Urothelium cell line (cell line): ENCODE measurements at places on chromosomes 4 and X.

- no peak for DNase-seq
Measured at GRCh38 chrX:22699581-22700091, 300.1 kb upstream of the DDX53 start.

GRCh38 chr4:7244751-7245320, 52.5 kb downstream of the SORCS2 start:
- DNase-seq = no peak

GRCh38 chrX:137424679-137425078, 141.2 kb upstream of the ZIC3 start:
- no peak for DNase-seq

DNA sequence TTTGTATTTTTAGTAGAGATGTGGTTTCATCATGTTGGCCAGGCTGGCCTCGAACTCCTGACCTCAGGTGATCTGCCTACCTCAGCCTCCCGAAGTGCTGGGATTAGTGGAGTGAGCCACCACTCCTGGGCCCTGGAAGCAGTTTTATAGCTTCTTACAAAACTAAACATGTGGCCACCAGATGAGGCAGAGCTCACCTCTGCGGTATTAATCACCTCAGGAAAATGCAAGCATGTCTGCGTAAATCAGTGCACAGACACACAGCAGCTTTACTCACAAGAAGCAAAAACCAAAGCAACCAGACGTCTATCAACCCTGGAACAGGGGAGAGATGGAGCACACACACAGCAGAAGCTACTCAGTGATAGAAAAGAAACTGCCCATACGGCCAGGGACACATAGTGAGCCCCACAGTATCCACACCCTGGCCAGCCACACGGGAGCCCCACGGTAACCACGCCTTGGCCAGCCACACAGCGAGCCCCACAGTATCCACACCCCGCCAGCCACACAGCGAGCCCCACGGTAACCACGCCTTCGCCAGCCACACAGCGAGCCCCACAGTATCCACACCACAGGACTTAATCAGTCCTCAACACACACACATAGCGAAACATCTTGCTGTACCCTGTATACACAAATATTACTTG, 30.2 kb downstream of the PPP2R3B start:
- no peak for DNase-seq

DNA sequence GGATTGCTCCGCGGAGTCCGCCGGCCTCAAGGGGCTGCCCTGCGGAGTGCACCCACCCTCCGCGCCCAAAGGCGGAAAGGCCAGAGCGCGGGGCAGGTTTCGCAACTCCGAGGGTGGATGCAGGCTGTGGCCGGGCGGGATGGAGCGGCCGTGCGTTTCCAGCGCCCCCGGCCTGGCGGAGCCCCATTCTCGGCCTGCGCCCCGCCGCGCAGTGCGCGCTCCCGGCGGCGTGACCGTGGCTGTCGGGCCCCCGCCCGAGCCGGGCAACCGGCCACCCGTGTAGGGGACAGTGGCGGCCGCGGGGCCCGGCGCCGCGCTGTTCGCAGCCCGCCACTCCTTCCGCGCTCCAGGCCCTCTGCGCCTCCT, 331 bp downstream of the SETD7 start:
- DNase-seq = peak; percentile 24

DNA sequence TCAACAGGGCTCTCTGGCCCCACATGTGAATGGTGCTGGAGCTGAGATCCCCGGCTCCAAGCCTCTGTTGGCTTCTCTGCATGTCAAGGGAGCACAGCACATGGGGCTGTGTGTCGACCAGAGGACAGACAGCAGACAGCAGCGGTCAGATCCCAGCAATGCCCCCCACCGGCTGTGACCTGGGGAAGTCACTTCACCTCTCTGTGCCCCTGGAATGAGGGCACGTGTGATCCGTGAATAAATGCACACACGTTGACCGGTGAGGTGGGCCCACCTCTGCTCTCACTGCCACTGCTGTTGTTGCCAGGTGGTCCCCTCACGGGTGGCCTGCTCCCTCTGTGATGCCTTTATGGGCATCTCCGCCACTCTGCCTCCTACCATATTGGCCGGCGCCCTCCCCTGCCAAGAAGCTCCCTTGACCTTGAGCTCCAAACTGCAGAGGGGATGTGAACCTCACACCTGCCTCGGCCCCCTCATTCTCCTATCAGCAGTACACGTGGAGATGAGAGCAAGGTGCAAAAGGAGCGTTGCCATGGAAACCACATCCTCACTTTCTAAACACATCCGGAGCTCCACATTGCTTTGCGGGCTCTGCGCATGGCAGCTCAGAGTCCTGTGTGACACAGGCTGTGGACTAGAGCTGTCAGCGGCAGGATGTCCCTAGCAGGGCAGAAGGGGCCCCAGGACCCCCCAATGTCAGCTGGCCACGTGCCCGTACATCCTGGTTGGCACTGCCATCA, 75.4 kb downstream of the ABLIM2 start:
- DNase-seq = no peak

- DNase-seq = no peak
Measured at GRCh38 chr4:169132561-169133305, 122.7 kb upstream of the CBR4 start.

DNA sequence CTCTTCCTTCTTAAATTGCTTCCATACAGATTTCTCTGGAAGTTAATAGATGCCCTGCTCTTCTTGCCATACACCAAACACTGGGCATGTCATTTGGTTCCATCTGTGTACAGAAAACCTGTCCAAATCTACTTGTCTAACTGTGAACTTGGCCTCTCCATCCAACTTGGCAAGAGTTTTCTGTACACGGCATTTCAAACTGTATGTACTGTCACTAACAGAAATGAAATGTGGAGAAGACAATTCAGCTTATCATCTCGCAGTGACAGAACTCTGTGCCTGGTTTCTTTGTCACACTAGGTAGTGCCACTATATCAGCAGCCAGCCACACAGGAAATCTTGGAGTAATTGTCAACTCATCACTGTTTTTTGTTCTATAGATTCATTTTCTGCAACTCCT, 58.2 kb downstream of the CXXC4 start:
- DNase-seq = no peak
